ENCODE measurements at places on chromosomes 7 and 10.

GRCh38 chr7:94367949-94368348, 26.7 kb upstream of the COL1A2 start:
- no peak for DNase-seq

GRCh38 chr10:44697116-44697515, 214.0 kb upstream of the TMEM72 start:
- no peak for DNase-seq

DNA sequence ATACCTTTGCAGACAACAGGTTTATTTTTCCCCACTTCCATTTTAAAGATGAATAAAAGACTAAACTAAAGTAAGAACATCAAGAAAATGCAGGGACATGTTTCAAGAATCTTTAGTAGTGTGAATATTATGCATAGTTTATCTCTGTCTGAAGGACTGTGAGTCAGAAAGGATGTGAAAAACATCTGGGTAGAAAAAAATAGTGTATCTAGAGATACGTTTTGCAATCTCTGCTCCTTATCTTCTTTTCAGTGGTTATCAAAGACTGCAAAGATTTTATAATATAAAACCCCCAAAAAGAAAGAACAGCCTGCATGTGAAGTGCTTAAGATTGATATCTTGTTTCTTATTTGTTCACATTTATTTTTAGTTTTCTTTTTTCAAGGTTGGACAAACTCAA, 101.9 kb upstream of the ARHGAP21 start:
- no peak for DNase-seq

DNA sequence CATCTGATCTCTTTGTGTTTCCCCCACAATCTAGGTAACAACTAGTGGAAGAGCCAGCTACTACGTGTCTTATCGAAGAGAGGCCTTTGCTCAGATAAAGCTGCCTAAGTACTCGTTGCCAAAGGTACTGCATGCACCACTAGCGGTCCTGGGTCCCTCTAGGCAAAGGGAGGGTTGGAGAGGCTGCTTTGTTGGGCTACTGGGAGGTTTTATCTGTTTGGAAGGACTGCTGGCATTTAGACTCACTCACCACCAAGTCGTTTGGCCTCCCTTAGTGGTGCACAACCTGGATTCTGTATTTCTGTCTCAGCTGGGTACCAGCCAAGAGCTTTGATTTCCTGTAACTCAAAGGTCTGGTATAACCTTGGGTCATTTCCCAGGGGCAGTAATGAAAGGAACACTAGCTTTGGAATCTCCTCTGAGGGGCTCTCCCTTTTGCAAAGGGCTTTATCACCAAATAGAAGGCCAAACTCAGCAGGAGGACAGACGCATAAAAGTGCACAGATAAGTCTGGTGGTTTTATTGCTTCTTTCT, 498.3 kb downstream of the SORCS3 start:
- no peak for DNase-seq

DNA sequence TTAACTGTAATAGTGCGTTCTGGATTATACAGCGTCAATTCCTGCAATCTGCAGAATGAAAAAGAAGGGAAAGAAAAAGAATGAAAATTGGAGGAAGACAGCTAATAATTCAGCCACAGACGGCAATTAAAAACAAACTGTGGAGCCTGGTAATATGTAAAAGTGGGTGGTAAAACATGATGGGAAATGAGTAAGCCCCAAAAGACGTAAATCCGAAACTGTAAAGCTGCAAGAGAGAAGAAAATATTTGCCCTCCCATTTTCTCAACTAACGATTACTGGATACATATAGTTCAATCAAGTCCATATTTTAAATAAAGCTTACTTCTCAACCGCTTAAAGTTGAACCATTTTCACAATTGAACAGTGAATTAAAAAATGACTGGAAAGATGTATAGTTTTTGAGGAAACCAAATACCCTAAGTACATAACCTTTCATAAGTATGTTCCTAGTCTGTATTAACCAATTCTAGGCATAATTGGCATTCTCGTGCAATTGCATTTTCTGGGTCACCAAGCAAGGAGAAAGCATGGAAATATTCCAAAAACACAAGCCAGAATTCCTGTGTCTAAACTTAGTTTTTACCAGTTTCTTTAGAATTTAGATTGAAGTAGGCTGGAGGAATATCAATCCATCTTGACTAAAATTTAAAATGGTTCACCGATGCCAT, 44.8 kb downstream of the MALSU1 start:
- no peak for DNase-seq

GRCh38 chr7:129567377-129567776, 44.1 kb upstream of the NRF1 start:
- DNase-seq: no peak

- DNase-seq: no peak
Measured at GRCh38 chr10:128063736-128064107, 62.5 kb downstream of the MKI67 start.

- DNase-seq: no peak
Measured at GRCh38 chr10:118118716-118119115, 72.0 kb upstream of the RAB11FIP2 start.

- DNase-seq: no peak
Measured at GRCh38 chr7:46970476-46970875, 611.4 kb downstream of the TNS3 start.

DNA sequence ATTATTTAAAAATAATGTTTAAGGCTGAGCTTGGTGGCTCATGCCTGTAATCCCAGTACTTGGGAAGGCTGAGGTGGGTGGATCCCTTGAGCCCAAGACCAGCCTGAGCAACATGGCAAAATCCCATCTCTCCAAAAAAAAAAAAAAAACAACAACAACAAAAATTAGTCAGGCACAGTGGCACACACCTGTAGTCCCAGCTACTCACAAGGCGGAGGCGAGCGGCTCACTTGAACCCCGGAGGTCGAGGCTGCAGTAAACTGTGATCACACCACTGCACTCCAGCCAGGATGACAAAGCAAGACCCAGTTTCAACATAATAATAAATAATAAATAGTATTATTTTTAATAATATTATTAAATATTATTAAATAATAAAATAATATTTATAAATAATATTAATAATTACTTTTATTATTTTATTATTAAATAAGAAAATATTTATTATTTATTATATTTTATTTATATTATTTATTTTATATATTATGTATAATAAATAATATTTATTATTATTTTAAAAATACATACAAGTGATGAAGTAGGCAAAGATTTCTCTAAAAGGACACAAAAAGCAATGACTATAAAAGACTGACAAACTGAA, 8.4 kb upstream of the LRRC61 start:
- DNase-seq: no peak

DNA sequence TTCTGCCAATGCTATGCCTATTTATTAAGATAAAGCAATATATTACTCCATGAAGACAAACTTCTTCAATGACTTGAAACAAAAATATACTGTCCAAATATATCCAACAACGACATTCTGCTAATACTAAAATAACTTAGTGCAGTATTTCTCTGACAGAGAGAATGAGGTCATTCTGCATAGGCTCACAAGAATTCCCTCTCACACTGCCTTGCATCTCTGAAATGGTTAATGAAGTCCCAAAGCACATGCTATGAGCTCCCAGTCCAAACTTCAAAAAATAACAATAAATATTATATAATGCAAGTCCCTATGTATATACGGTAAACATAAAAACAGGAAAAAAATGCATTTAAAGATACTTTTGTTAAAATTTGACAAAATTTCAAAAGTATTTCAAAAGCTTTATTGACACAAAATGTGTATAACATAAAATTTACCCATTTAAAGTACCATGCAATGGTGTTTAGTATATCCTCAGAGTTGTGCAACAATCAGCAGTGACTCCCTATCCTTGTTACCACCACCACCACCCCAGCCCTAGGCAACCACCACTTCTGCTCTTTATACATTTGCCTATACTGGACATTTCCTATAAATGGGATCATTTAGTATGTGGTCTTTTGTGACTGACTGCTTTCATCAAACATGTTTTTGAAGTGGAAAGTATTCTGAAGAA, 27.6 kb downstream of the CHCHD3 start:
- no peak for DNase-seq

DNA sequence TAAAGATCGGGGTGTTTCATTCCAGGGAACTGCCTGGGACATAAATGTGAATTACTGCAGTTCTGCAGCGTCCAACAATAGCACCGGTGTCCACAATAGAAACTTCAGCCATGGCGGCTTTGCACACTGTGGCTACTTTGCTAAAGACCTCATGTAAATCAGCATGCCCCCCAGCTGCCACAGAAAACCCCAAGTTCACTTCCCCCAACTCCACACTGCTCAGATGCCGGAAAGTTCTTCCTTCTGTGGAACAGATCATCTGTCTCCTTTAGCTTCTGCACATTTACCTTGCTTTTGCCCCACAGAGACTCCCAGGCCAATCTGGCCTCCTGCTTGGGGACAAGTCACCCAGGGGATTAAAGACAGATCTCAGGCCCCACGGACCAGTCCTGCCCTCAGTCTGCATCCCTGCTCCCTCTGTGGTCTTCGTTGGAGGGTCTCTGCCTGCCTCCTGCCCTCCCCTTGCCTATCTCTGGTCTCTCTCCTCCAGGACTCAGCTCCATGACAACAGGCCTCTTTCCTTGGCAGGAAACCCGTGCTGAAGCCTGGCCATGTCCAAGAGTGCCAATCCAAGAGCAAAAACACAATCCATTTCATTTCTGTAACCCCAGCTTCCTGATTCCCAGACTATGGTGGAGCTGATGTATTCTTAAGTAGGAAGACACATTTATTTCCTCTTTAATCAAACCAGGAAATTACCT, 403.2 kb downstream of the RPS24 start:
- no peak for DNase-seq

- peak; percentile 48 for DNase-seq
Measured at GRCh38 chr7:128405471-128406313, 4.1 kb downstream of the IMPDH1 start.

DNA sequence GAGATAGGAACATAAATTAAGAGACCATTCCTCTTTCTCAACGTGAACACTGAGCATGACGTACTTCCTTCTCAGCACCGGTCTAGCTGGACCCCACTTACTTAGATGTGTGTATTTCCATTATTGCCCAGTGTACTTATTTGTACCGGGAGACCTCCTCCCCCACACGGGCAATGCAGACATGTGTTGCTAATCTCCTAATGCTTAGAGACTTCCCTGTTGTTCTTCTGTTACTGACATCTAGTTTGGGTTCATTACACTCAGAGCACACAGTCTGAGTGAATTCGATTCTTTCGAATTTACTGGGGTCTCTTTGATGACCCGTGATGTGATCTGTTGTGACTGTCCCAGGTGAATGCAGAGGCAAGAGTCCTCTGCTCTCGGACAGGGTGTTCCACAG, 260.0 kb downstream of the MAD1L1 start:
- DNase-seq: no peak

GRCh38 chr7:6168477-6168868, 104.0 kb downstream of the CYTH3 start:
- no peak for DNase-seq

DNA sequence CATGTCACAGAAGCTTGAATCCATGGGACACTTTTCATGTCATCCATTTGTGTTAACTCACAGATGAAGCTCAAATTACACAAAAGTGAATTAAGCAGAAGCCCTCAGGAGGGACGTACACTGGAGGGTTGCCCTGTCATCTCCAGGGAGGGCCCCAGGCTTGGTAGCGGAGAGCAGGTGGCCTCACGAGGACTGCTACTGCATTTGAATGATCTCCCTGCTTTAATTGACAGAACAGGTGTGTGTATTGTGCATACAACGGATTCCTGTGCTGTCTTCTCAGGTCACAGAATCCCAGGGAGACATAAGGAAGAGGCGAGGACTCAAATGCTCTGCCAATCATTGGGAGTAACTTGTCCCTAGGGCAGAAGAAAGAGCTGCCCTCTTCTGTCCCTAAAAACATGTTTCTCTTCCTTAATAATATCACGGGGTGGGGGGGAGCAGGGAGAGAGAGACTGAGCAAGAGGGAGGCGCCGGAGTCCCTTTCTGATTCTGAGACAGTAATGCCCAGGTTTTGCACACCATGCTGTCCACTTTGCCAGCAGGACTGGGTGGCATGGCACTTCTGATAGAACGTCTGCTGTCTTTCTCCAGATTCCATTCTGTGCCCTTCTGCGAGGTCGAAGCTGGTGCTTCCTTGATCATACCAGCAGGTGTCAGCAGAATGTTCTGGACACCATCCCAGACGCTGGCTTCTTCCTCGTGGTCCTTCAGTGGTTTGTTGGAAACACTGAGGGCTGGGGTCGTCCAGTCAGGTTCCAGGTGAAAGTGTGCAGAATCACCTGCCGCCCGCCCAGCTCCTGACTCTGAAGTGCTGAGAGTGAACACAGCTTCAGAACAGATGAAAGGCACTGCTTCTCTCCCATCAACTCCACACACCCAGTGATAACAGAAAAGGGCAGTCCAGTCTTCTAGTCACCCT, 26.2 kb upstream of the RASGEF1A start:
- no peak for DNase-seq

GRCh38 chr10:70201105-70201504, 30.8 kb upstream of the SAR1A start:
- DNase-seq: no peak

- DNase-seq: no peak
Measured at GRCh38 chr10:80191589-80192270, 13.6 kb downstream of the ANXA11 start.

DNA sequence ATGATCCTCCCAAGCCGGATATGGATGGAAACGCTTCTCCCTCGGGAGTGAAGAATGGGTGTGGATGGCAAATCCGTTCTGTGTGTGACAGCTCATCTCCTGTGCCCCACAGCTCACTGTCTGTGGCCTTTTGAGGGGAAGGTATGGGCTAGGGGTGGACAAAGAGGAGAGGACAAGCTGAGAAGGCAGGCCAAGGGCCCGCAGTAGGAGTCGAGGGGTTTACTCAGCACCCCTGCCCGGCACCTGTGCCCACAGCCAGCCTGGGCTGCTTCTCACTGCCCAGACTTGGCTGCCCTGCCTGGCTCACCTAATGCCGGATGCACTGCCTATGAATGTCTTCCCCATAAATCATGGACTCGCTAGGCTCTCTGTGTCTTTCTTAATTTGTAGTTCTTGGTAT, 503.8 kb downstream of the TCERG1L start:
- no peak for DNase-seq

GRCh38 chr10:59762505-59762904, 9.2 kb upstream of the MRLN start:
- DNase-seq: no peak

GRCh38 chr10:127612-128432, 7.4 kb upstream of the ZMYND11 start:
- DNase-seq: no peak

GRCh38 chr10:27535317-27535716, 31.2 kb downstream of the RAB18 start:
- DNase-seq: no peak

DNA sequence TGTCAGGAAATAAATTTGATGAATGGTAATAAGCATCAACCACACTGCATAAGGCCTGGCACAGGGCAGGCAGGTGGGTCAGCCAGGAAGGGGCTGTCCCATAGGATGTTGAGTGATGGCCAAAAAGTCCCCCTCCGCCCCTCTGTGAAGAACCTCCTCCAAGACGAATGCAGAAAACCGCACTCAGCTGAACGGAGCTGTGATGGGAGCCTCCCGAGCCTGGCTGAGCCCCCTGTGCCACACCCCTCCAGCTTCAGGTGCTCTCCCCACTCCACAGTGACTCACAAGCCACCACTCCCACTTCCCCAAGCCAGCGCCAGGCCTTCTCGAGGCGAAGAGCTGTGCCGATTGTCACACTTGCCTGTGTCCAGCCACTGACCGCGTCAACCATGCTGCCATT, 184.2 kb downstream of the MAD1L1 start:
- DNase-seq: no peak

GRCh38 chr7:154888690-154889089, 114.2 kb downstream of the PAXIP1 start:
- DNase-seq: no peak

- DNase-seq: no peak
Measured at GRCh38 chr10:74306227-74306982, 155.4 kb downstream of the ADK start.

- DNase-seq: no peak
Measured at GRCh38 chr10:95559896-95560277, 1.3 kb downstream of the SORBS1 start.
